H7 (cell line): ENCODE measurements at places on chromosomes 6 and 20. TPM values are rescaled to one million over a fixed set of nuclear protein-coding genes. Genes with fewer than 3 reads are reported as not detected.

DNA sequence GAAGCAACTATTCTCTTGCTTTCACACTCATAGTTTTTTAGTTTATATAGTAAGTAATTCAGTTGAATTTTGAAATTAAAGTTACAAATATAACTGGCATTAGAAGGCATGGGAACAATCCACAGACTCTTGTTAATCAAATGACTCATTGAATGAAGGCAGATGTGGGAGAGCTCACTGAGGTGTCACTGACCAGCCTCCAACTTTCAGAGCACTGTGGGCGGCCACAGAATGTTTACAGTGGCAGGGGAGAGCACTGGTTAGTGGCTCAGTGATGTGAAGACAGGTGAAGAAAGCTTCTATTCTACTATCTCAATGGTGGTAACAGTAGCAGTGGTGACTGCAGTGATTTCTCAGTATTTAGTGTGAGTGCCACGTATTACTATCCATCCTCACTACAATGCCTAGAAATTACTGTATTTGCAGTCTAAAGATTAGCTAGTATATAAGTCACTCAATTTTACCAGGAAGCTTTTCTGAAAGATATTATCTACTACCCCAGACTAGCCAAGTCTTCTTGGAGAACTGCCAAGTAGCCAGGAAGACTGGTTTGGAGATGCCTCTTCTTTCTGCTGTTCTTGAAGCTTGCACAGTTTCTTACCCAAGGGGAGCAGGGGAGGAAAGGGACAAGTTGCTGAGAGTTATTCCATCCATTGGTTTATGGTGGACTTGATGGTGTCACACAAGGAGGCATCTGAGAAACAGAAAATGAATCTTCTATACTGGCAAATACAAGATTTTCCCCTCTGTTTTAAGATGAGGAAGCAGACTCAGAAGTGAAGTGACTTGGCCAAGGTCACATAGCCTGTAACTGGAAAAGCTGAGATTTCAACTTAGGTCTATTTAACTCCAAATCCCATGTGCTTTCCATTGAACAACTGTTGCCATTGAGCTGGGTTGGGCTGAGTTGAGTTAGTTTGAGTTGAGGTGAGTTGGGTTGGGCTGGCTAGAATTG, 231.2 kb downstream of the ANKRD60 start:
- no peak for DNase-seq

DNA sequence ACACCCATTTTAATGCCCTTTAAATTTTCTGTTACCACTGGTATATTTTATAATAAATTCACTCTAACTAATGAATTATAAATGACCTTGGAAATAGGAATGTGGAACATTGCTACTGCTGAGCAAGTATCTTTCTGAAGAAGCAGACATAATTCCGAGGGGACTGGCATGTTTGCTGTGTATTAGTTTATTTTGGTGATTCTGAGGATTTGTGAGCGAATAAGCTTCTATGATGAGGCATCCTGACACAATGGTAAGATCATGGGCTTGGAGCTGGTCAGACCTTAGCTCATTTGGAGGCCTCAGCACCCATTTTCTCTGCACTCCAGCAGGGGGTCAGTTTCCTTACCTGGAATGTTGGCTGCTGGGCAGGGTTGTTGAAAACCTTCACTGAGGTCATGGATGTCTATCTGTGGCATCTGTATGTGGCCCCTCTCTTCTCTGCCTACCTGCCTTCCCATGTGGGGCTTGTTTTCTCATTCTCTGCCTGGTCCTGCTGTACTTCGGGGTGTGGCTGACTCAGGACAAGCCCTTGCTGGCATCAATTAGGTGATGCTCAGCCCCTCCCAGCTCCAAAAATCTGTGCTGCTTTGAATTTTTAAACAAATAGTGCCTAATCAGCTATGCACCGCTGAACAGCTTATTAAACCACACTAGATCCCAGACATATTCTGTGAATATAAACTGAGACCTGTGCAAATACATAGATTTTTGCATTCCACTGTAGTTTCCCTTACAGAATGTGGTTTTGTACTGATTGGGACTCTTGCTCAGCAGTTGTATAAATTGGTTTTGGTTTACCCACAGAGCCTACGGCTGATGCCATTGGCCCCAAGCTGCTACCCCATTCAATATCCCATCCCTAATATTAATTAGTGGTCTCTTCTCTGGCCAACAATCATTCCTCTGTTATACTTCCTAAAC, 10.7 kb downstream of the ARID1B start:
- no peak for DNase-seq

The TTK gene
- total RNA-seq = 69.0 and 97.9 TPM in 2 replicates

The POU3F2 gene
- total RNA-seq = 0.03 TPM in 1 of 2 replicates, not detected in the other

GRCh38 chr20:35320396-35321126, 28.3 kb upstream of the FAM83C start:
- DNase-seq = peak; percentile 40

The LIN28B gene
- 45.6 and 61.2 TPM in 2 replicates for total RNA-seq

The IFT52 gene
- 27.6 and 42.6 TPM in 2 replicates for total RNA-seq

The FOXQ1 gene
- total RNA-seq = 3.1 and 24.8 TPM in 2 replicates

GRCh38 chr20:54212226-54212625, 4.3 kb downstream of the PFDN4 start:
- DNase-seq = no peak

- DNase-seq = peak; percentile 79
These were observed 1.2 kb downstream of the NKX2-2 start for GRCh38 chr20:21512634-21513180.

DNA sequence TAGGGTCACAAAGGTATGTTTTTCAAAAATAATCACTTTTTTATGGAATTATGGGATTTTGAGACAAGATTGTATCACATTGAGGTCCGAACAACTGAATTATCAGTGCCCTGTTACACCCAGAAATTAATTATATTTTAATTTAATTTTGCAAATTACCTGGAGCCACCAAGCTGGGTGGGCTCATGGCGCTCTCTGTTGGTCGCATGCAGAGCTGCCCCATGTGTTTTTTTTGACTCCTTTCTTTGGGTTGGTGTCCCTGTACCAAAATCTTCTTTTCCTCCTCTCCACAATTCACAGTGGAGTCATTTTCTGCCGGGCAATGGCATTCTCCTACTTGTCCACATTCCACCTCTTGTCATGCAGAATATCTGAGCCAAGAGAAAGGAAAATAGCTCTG, 38.9 kb upstream of the FRMD1 start:
- DNase-seq = peak; percentile 84

DNA sequence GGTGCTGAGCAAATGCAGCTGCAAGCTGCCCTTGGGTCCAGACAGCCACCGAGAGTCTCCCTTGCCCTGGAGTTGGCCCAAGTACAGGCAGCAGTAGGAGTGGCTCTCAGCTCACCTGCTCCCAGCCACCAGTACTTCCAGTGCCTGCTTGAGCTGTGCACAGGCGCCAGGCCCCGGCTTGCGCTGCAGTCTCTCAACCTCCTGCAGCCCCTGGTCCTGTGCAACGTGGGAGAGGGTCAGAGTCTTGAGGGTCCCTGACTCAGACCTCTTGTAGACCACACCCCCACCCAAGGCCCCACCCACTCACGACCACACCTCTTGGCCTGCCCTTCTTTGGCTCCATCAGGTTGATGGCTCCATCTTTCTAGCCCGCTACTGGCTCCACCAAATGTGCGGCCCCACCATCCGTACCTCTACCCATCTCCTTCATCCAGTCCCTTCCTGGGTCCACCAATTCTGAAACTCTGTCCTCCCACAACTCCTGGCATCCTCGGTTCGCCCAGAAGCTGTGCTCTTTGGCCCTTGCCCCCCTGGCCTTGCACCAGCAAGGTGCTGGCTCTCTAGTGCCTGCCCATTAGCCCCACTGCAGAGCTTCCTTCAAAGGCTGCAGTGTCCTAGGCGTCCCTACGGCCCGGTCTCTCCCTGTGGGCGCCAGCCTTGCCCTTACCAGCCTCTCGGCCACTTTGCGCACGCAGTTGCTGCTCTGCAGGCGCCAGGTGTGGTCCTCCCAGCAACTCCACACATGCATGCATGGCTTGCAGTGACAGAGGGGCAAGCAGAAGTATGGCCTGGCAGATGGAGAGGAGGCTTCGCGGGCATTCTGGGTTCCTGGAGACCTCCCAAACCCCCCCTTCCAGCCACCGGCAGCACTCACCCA, 16.5 kb upstream of the SPAG4 start:
- DNase-seq = peak; percentile 65

DNA sequence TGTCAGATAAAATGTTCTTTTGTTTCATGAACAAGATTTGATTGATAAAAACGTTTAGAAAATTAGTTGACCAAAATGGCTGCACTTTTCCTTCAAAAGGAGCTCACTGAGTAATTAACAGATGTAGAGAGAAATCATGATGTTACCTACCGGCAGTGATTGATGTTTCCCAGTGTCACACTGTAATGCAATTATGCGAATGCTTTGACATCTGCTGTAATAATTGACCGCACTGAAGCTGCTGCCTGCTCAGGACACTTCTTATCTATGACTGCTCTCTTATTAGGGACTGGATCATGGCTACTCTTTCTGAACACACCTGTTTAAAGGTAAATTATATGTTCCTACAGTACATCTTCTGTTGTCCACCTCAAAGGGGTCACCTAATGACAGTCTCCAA, 94.6 kb downstream of the GPR63 start:
- no peak for DNase-seq

The MLN gene
- total RNA-seq = not detected in 2 replicates

The RAET1L gene
- not detected in 2 replicates for total RNA-seq

DNA sequence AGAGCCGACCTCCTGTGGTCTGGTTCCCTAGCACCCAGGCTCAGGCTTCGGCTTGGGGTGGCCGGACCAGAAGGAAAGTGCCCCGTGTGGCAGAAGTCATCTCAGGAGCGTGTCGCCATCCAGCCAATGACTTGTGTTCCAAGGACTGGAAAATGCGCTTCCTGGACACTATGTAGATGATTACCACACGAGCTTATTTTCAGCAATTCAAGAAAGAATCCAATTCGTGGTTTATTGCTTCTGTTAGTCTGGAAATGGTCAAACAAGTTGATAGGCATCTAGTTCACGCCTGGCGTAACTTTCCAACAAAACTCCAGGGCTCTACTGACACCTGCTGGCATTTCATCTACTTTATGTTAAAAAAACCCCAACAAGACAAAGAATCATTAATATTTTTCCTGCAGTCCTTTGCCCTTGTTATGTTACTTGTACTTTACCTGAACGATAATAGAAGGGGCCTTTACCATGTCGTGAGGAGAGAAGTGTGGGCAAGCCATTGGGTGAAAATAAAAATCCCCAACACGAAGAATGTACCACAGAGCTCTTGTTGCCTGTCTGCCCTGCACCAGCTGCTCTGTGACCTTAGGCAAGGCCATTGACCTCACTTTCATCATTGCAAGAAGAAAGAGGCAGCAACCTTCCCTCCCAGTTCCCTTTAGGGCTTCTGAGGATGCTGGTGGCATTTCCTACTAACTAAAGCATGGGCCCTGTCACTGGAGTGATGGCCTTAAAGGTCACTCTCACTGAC, 154.7 kb upstream of the LAMP5 start:
- peak; percentile 20 for DNase-seq

GRCh38 chr6:101083533-101084175, 202.5 kb upstream of the ASCC3 start:
- no peak for DNase-seq

The GABRR1 gene
- total RNA-seq = 0.07 and 0.10 TPM in 2 replicates

The PACSIN1 gene
- total RNA-seq = 3.4 and 4.9 TPM in 2 replicates

DNA sequence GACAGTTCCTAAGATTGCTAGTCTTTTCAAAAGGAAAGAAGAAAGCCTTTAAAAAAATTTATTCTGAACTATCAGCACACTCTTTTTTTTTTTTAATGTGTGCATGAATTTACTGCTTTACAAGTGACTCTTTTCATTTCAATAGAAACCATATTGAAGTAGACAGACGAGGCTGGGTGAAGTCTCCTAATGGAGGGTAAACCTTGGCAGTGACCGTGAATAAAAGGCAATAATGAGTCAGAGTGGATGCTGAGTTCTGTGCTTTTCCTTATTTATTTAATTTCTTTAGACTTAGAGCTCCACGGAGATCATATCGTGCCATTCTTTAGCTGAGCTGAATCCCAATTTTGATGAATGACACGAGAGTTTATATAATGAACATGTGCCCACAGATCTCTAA, 196.9 kb downstream of the PRL start:
- no peak for DNase-seq

The ADGRB3 gene
- 0.21 and 0.22 TPM in 2 replicates for total RNA-seq

The SLC9A8 gene
- total RNA-seq = 6.4 and 6.7 TPM in 2 replicates

DNA sequence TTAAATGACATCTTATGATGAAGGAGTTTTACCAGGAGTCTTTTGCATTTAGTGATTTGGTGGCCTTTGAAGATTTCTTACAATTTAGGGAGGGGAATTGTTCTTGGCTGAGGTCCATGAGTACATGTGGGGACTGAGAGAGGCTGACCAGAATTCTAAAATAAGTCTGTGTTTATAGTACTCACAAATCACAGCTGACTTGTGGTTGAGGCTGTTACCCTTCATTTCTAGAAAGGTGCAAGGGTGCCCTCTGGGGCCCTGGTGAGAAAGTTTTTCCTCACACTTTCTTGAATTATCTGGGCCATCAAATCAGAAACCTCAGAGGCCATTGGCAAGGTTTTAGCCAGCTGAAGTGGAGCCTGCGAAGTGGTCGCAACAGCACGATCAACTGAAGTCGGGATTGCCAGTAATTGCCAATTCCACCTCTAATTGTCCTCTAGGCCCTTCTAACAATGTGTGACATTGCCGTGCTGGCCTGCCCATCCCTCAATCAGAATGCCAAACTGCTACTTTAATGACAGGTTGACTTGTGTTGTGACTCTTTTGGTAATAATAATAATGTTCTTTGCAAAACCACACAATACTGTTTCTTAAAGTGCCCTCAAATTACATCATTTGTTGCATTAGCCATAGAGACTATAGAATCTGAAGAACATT, 221.6 kb downstream of the OGFRL1 start:
- peak; percentile 19 for DNase-seq

GRCh38 chr6:158558415-158559306, 1.2 kb upstream of the TMEM181 start:
- no peak for DNase-seq

DNA sequence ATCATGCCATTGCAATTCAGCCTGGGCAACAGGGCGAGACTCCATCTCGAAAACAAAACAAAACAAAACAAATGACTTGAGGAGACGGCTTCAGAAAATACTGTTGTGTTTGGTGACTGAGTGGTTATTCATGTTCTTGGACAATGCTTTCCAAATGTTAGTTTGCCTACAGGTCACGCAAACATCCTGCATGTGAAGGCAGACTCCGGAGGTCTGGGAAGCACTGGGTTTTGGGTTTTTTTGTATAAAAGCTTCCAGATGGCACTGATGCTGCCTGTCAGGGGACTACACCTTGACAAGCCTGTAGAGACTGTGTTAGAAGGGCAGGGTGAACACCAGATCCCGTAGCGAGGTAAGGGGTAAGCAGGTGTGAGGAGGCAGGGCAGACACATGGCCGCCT, 81.7 kb downstream of the THBS2 start:
- DNase-seq = no peak

The NMBR gene
- total RNA-seq = not detected in 2 replicates

The DNMT3B gene
- 496 and 585 TPM in 2 replicates for total RNA-seq

GRCh38 chr6:78713564-78713963, 153.8 kb upstream of the IRAK1BP1 start:
- no peak for DNase-seq

DNA sequence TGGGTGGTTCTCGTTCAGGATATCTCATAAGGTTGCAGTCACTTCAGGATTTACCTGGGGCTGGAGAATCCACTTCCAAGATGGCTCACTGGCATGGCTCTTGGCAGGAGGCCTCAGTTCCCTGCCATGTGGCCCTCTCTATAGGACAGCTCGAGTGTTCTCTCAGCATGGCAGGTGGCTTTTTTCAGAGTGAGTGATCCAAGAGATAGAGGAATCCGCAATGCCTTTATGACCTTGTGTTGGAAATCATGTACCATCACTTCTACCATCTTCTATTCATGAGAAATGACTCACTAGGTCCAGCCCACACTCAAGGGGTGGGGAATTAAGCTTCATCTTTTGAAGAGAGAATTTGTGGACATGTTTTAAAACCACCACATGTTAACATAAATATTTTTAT, 37.8 kb downstream of the PPP1R16B start:
- no peak for DNase-seq

- no peak for DNase-seq
These were observed 25.5 kb upstream of the WFDC2 start for GRCh38 chr20:45444050-45444449.
